ENCODE measurements at places on chromosomes 2 and 18.

DNA sequence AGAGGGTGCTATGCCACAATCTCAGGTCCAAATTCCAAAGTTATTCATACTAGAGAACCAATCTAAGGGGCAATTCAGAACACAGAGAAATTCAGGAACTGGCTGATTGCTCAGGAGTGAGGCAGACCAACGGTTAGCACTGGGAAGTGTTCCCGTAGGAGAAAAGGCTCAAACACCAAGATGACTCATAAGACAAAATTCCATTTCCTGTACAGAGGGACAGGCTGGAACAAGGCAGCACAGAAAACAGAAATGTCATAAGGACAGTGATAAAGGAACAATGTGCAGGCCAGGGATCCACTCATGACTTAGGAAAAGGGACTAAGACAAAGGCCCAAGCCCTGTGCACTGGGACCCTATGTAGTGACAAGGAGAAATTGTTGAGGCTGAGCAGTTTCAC, 54.2 kb downstream of the PDE1A start:
- DNase-seq, result no peak

DNA sequence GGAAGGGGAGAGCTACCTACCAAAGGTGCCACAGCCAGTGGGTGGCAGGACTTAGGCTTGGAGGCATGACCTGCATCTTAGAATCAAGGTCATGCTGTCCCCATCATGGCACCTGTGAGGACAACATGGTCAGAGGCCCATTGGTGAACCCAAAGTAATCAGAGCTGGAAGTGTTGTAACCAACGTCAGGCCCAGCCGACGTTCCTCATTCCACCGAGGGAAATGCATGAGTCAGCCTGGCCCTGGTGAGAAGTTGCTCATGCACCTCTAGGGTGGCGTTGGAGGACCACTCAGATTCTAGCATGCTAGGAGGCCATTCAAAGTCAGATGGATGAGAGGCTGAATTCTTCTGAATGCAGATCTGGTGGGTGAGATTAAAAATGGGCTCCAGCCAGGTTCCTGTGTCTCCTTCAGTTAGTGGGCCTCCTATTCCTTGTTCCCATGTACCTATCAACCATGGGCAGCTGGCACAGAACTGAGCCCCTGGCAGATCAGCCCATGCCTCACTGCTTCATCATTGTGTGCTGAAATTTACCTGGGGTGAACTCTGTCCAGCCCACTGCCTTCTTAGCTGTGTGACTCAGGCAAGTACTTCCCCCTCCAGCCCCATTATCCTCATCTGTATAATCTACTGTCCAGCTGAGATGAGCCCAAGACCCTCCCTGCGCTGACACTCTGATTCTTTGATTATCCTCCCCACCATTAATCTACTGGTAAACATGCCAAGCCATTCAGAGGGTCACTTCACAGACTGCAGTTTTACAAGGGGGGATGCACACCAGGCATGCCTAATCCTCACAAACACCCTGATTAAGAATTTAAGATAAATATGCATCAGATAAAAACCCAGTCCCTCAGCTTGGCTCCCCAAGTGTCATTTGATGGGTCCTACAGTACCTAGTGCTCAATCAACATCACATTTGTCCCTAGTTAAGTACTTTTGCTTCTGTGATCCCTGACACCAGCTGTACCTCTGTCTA, 14.0 kb downstream of the SLC14A2 start:
- DNase-seq, result no peak

- DNase-seq, result no peak
Observed at GRCh38 chr2:211014906-211015305, 458.5 kb downstream of the CPS1 start.

GRCh38 chr18:429030-429429, 71.5 kb downstream of the COLEC12 start:
- no peak for DNase-seq

DNA sequence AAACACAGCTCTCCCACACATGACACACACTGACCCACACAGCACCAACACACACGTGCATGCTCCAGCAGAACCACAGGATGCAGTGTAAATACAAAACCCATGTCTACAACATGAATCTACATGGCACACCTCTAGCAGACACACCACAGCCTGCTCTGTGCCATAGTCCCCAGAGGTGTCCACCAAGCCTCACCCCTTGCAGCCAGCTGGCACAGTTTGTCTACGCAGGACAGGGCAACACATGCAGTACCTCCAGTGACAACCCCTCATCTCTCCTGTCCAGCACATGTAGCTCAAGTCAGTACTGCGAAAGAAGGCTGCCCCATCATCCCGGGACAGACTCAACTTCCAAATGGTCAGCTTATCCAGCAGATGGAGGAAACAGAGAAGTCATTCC, 18.9 kb downstream of the CELF4 start:
- no peak for DNase-seq

DNA sequence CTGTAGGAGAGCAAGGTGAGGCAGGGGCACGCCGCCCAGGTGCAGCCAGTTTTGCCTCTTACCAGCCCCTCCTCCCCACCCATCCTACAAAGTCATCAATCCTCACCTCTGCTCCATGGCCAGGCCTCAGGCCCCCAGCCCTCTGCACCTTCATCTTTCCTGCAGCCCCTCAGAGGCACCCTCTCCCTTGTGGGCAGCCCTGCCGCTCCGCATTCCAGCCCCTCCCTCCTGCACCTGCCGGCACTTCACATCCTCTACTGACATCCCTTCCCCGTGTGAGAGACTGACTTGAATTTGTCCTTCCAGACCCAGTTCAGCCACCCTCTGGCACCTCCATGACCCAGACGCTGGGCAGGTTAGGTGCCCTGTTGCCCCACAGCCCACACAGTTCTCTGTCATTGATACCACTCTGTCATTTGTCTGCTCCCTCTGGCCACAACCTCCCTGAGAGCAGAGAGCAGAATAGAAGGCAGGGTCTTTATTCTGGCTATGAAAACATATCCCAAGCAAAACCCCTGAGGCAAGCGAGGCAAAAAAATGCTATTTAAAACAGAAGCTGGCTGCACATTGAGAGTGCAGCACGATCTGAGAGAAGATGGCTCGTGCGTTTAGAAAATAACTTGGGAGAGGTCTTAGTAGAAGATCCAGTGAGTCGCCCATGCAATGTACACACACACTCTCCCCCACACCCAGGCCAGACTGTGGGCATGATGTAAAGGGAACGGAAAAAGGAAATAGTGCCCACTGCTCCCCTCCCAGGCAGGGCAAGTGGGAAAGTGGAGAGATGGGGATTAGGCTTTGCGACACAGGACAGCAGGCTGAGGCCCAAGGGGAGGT, 25.9 kb downstream of the SDC1 start:
- no peak for DNase-seq

DNA sequence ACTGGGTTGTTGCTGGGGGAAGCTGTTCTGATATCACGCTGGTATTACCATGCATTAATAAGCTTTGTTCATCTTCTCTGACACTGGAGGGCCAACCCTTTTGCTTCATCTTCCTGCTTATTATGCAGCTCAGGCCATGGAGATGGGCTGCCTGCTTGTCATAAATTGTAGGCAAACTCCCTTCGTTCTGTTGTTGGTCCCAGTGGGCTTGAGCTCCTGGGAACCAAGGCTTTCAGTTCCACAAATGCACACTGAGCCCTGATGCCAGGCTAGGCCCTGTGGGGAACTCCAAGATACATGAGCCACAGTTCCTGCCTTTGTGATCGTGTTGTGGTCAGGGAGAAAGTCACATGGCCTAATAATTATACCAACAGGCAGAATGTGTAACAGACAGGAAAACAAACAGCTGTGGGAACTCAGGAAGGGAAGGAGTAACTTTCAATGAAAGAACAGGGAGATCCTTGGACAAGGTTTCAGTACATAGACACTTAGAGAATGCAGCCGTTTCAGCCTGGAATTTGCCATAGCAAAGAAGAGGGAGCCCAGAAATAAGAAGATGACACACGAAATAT, 49.0 kb upstream of the BCL2L11 start:
- no peak for DNase-seq

DNA sequence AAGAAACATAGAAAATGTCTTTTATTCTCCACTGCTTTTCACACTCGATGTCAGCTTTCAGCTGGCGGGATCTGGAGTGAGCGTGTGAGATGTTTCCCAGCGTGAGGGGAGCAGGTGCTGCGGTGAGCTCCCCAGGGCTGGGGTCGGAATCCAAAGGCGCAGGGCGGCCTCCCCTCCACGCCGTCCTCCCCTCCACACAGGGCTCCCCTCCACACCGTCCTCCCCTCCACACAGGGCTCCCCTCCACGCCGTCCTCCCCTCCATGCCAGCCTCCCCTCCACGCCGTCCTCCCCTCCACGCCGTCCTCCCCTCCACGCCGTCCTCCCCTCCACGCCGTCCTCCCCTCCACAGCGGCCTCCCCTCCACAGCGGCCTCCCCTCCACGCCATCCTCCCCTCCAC, 26.9 kb upstream of the KCNG2 start:
- DNase-seq, result no peak

- no peak for DNase-seq
Observed at GRCh38 chr2:142841788-142842187, 35.7 kb upstream of the KYNU start.

GRCh38 chr2:60811491-60812375, 55.7 kb downstream of the PAPOLG start:
- peak; percentile 17 for DNase-seq

GRCh38 chr2:63642946-63643345, 54.2 kb downstream of the MDH1 start:
- DNase-seq, result no peak

DNA sequence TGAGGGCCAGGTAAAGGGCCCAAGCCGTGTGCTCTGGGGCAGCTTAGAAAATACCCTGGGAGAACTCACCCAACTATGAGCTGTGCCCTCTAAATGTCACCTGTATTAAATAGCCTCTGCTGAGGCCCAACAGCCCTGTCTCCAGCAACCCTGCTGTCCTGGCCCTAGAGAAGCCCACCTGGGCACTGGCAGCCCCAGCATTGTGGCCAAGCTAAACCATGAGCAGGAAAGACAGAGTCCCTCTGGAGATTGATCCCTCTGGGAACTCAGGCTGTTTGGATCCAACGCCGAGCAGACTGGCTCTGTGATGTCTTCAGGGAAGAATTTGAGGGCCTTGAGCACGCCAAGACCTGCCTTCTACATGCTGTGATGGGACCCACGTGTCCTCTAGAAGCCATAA, 126.5 kb downstream of the TTC32 start:
- DNase-seq, result no peak

GRCh38 chr2:205766779-205767359, 84.6 kb downstream of the NRP2 start:
- DNase-seq, result peak; percentile 26

- DNase-seq, result no peak
Observed at GRCh38 chr2:20667151-20667530, 197 bp downstream of the GDF7 start.

- DNase-seq, result no peak
Observed at GRCh38 chr2:3456125-3456524, 63.2 kb downstream of the ADI1 start.

DNA sequence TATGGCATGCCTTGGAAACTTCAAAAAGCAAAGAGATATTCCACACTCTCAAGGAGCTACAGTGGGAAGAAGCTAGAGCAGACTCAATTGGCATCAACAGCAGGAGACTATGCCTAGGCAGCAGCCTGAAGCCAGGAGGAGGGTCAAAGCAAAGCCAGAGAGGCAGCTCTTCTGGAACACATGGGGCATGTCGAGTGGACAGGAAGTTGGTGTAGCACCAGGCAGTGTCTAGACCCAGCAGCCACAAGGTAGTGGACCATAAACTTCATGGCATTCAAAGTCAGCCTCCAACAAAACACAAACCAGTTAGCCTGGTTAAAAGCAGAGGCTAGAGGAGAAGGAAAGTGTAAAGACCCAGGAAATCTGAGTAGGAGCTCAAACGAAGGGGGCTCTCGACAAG, 311.2 kb upstream of the PKDCC start:
- DNase-seq, result no peak

DNA sequence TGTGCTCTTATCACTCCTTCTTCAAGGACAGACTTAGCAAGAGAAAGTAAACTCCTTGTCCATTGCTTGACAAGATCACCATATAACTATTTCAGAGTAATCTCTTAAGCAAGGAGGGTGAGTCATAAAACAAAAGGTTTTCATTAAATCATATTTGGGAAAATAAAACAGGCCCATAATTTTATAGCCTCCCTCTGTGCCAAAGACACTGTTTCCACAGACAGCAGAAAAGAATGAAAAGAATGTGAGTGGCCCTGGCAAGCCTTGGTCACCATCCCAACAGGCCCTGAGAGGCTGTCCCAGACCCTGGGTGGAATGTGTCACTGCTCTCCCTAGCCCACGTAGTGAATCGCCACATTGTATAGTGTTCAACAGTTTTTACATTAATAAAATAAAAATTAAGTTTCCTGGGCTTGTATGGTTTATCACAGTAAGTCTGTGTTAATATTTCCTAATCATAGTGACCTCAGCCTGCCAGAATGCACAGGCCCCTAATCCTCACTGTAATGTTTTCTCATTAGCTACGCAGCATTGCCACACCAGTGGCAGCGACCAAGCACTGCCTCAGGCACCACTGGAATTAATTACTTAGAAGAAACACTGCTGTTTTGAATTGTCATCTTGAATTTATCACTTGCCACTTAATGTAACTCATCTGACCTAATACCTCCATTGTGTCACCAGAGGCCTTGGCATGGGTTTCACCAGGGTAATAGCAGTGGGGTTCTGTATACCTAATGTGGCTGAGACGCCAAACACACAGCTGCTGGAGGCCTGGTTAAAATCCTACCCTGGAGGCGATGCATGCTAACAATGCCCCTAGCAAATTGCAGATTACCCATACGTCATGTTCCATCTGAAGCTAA, 401.9 kb downstream of the LNPK start:
- no peak for DNase-seq

GRCh38 chr2:86140969-86141392, 34.9 kb downstream of the PTCD3 start:
- no peak for DNase-seq

GRCh38 chr2:121254748-121255147, 30.3 kb downstream of the TFCP2L1 start:
- no peak for DNase-seq

GRCh38 chr2:48315896-48316194, 214.1 kb upstream of the STON1 start:
- peak; percentile 52 for DNase-seq

- DNase-seq, result no peak
Observed at GRCh38 chr2:36698993-36699392, 2.5 kb downstream of the VIT start.

DNA sequence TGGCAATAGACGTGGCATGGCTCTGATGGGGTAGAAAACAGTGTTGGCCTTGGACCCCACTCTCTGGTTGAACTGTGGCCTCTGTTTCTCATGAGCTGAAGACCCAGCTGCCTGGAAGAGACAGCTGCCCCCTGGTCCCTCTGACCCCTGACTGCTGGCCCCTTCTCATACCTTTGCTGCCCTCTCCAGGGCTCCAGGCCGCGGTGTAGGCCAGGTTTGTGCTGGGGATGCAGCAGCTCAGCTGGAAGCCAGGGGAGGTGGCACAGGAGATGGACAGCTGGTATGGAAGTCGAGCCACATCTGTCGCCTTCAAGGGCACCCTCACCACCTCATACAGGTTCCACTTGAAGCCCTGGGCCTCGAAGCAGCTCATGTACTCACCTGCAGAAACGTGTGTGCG, 31.7 kb upstream of the SELENOI start:
- no peak for DNase-seq
